ENCODE measurements at places on chromosomes 11 and 22.
A peak's percentile ranks its signal among the peaks of the same experiment; 100 is the strongest.

DNA sequence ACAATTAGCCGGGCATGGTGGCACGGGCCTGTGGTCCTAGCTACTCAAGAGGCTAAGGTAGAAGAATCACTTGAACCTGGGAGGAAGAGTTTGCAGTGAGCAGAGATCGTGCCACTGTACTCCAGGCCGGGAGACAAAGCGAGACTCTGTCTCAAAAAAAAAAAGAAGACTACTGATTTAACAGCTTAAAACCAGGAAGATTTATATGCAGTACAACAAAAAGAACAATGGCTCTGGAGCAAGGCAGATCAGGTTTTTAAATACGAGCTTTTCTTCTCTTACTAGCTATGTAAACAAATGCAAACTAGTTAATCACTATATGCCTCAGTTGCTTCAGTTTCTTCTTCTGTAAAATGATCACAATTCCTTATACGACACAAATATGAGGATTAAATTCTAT, 6.9 kb downstream of the FAM168A start:
- no peak for DNase-seq

DNA sequence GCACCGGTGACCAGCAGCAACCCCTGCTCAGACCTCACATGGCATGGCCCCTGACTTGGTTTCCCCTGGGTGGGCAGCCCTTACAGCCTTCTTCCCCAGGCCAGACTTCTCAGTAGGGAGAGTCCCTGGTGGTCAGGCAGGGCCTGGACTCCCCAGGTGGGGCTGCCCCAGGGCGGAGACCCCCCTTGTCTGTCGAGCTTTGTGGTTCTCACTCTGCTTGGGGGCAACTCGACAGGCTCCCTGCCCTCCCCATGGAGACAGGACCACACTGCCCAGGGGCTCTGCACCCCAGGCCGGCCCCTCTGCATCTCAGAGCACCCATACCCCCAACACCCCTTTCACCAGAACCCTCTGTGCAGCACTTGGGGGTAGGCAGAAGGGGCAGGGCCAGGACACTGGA, 87.7 kb downstream of the MORC2 start:
- DNase-seq = no peak

DNA sequence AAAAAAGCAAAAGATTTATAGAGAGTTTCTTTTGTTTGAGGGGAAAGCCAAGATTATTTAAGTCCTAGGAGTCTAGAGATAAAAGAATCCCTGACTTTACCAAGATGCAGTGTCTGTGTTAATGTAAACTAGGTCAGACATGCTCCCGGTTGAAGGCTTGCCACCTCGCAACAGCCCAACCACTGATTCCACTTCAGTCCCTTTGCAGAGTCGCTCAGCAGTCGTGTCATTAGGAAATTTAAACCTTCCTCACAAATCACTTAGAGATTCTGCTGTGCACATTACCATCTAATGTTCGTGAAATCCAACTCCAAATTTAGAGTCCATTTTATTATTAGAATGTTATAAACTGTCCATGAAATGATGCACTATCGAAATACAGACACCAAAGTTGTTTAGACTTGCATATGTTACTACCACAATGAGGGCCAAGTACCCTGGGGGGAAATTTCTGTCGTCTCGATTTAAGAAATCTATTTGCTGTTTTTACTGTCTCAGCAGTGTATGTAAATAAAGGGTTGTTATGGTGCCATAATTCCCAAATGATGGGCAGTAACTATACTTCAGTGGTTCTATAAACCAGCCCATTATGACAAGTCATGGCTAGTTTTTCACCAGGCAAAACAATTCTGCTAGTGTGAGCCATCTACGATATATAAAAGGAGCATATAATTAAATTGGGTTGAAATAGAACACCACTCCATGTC, 101.4 kb upstream of the MTNR1B start:
- DNase-seq = no peak

GRCh38 chr11:12083380-12083779, 27.0 kb upstream of the MICAL2 start:
- no peak for DNase-seq

- DNase-seq = no peak
Measured at GRCh38 chr22:38870791-38871359, 1.1 kb downstream of the CBX6 start.

- no peak for DNase-seq
Measured at GRCh38 chr11:104451197-104451893, 287.4 kb upstream of the PDGFD start.

- DNase-seq = no peak
Measured at GRCh38 chr11:33967451-33967850, 75.6 kb upstream of the LMO2 start.

- no peak for DNase-seq
Measured at GRCh38 chr11:117618982-117619355, 178.0 kb downstream of the DSCAML1 start.

DNA sequence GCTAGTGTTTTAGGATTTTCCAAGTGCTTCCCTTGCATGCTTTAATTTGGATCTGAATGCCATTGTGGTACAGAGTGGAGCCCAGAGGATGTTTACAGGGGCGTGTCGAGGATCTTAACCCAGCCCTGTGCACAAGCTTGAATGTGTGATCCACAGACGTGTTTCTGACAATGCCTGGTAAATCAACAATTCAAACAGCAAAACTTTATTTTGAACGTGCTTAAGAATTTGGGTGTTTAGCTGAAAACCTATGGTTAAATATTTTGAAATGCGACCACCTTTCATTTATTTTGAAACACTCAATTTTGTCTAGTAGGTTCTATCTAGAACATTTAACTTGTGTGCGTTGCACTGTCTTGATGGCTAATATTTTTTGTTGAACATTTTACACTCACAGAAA, 1.8 kb downstream of the TUBA8 start:
- DNase-seq = no peak

DNA sequence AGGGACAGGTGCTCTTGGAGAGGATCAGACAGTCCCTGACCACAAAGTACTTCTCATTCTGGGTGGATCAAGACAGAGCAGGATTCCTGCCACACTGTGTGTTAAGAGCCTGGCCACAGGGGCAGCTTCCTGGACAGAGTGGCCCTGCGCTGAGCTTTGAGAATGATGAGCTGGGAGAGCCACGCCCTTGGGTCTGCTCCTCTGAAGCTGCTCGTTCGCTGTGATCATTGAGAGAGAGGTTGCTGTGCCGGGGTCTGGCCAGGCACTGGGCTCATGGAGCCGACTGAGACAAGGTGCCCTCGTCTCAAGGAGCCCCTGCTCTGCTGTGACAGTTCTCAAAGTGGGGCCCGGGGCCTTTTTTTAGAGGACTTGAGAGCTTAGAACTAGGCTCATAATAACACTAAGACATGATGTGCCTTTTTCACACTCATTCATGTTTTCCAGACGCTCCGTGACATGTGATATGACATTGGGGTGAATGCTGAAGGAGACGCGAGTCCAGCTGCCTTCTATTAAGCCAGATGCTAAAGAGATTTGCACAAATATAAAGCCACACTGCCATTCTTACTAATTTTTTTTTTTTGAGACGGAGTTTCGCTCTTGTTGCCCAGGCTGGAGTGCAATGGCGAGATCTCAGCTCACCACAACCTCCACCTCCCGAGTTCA, 1.6 kb upstream of the MFRP start:
- no peak for DNase-seq

DNA sequence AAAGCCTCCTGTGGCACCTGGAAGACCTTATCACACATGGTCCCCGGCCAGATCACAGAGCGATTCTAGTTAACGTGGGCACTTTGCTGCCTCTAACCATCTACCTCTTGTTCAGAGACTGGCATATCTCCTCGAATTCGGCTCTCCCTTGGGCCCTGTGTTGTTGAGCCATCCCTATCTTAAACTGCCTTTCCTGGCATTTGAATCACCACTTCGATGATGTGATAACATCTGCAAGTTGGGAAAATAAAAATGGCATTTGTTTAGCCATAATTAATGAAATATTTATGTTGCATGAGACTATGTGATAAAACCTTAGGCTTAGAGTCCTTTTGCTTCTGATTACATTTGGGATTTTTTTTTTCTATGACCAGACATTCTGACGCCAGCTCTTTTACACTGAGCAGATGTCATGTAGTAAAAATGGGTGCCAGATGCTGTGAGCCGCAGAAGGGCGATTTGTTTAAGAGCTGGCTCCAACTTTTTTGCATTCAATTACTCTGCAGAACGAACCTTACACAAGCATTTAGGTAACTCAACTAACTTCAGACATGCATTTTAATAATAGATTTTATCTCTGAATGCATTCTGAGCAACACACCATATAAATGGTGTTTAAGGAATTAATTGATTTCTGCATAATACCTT, 58.5 kb upstream of the PARVA start:
- DNase-seq = no peak

GRCh38 chr22:43823353-43823908, 11.3 kb upstream of the EFCAB6 start:
- DNase-seq = no peak

DNA sequence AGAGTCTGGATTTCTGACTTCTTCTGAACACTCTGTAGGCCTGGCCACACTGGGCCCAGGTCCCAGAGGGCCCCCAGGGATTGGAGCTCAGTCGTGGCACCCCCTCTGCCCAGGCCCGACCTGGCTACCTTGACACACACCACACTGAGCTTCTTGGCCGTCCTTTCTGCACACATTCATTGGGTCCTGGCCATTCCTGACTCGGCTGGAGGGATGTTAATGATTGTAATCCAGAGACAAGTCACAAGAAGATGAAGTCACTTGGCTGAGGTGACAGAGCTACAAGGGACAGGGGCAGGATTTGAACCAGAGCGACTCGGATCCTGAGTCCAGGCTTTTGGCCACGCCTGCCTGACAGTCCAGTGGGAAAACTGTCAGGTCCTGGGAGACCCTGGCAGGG, 23.9 kb upstream of the PDGFB start:
- no peak for DNase-seq

- DNase-seq = no peak
Measured at GRCh38 chr11:66848671-66849500, 5.6 kb downstream of the RCE1 start.

DNA sequence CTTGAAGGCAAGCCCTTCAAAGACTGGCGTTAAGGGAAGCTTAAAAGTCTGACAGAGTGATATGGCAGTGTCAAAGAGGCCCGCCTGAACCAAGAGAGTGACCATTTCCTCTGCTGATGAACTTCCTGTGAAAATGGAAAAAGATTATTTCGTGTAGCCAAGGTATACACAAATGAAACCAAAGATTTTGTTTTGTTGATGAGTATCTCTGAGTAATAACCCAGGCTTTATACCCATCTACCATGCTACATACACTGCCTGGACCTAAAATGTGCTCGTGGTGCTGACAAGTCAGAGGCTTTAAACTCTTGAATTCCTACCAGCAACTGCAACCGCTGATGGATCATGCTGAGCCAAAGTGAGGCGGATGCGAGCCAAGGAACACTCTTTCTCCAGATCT, 21.0 kb upstream of the FNBP4 start:
- DNase-seq = no peak

- no peak for DNase-seq
Measured at GRCh38 chr11:62001450-62002191, 34.2 kb upstream of the FTH1 start.

- no peak for DNase-seq
Measured at GRCh38 chr11:67648140-67648795, 2.3 kb downstream of the ACY3 start.

DNA sequence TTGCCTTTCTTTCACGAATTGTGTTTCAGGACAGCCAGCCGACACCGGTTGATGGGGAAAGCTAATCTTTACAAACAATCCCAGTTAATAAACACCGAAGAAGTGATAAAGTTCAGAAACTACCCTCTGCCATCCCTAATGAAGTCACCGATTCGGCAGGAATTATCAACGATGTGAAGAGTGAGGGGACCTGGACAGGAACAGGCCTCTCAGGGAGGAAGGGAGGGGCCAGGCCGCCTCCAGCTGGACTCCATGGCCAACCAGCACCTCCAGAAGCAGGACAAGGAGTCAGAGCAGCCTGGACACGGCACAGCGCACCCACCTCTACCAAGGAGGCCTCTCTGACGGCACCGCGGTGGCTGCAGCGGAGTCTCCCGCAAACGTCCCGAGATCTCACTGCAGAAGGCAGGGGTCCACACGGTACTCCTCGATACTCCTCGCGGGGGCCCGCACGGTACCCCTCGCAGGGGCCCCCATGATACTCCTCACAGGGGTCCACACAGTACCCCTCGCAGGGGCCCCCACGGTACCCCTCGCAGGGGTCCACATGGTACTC, 3.9 kb downstream of the TOLLIP start:
- DNase-seq = no peak

DNA sequence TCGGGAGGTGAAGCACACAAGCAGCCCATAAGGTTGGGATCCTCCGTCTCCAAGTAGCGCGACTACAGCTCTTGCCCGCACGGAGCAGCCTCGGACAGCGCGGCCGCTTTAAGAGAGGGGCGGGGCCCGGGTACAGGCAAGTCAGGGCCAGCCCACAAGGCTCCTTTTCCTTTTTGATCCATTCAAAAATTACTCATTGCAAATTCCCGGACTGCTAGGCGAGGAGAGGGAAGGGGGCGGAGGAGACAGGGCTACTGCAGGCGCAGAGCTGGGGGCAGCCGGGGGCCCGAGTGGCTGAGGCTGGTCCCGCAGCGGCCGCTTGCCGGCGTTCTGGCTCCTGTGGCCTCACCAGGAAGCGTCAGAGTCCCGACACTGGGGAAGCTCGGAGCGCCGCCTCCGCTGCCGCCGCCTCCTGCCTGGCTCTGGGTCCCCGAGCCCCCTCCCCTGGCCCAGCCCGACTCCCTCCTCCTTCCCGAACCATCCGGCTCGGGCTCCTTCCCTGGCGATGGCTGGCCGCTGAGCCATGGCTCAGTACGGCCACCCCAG, at the start of gene UBASH3B:
Gene UBASH3B (plus strand): TSS at position 196 of the 546 bp plus-strand sequence. CDS start 328 bp downstream, at position 524.
- DNase-seq = peak; percentile 40

DNA sequence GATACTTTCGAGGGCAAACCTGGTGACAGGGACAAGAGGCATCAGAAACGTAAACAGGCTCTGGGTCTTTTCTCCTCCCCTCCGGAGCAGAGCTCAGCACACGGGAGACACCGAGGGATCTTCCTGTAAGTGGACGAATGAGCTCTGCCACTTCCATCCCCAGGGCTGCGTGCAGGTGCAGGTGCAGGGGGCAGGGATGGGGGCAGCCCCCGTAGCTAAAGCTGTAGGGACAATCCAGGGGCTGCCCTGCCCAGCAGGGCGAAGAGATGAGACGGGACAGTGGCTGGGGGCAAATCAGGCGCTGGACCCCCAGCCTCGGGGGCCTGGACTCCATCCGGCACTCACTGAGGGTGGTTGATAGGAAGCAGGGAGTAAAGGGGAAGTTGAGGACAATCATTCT, 505.4 kb downstream of the BRD1 start:
- no peak for DNase-seq

- no peak for DNase-seq
Measured at GRCh38 chr11:116215471-116216113, 557.2 kb downstream of the BUD13 start.

Measured in effector memory CD4-positive, alpha-beta T cell (primary cell).